ENCODE measurements at places on chromosomes 2 and 18.

DNA sequence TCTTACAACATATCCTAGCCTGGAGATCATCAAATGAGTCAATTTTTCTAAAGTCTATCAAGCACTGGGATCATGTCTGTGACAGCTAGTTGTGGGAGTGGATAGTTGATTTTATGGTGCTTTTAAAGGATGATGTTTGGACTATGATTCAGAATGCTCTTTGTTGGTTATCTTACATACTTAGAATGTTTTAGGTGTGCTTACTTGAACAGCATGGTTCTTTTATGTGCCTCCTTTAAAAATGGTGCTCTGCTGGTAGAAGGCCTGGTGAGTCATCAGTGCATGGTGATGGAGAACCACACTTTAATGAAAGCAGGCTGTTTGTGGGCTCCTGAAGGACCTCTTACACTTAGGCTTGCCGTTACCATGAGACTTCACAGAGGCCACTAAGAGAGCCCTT, 682.7 kb upstream of the FANCL start:
- peak; percentile 19 for DNase-seq

- DNase-seq, result no peak
Measured at GRCh38 chr2:122011493-122012270, 256.2 kb downstream of the TSN start.

GRCh38 chr18:75201282-75202270, 7.4 kb downstream of the PTGR3 start:
- DNase-seq, result no peak

DNA sequence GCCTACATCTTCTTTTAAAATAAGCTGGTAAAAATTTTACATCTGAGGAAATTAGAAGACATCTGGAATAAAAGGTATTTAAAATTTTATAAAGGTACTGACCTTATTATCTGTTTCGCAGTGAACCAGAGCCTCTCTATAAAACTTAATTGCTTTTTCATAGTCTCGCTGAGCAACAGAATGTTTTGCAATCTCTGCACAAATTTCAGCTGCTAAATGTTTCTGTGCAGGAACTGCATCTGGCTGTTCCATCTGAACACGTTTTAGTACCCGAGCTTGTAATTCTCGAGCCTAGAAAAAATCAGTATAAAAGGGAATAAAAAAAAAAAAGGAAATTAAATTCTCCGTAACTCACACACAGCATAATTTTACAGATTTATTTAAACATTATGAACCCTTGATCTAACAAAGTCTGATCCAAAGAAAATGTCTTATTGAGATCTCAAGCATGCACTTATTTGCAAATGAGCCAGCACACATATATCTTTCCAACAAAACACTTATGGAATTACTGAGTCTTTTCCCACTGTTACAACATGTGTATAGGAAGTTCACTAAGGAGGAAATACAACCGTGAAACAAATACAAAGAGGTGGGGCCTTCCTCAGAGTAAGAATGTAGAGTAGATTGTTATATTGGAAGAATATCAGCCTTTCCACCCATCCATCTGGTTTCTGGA, 51.8 kb downstream of the TTC21B start:
- DNase-seq, result no peak

GRCh38 chr18:28960146-28960545, 783.2 kb upstream of the CDH2 start:
- DNase-seq, result no peak

DNA sequence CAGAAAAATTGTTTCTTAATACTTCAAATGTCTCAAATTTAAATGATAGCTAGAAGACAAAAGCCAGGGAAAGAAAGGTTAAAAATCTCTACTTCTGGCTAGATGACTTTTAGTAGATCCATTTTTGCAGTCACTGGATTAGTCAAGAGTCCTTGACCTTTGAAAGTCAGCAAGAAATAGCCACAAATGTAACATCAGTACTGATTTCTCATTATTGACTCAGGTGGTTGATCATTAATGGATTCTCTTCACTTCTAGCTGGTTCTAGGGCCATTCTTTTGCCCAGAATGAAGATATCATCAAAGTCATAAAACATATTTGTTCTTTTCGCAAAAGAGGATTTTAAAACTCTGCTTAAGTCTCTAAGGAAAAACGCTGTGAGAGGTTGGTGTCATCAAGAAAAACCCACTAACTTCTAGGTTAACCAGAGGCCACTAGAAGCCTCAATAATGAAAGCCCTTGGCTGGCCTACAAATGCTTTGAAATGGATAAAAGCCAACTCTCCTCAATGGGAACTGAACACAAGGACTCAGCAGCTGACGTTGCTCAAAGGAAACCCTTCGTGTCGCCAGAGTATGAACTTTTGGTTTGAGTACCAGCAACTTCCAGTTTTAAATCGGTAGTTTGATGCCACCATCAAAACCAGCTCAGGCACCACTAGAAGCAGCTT, 66.3 kb downstream of the IRS1 start:
- no peak for DNase-seq

DNA sequence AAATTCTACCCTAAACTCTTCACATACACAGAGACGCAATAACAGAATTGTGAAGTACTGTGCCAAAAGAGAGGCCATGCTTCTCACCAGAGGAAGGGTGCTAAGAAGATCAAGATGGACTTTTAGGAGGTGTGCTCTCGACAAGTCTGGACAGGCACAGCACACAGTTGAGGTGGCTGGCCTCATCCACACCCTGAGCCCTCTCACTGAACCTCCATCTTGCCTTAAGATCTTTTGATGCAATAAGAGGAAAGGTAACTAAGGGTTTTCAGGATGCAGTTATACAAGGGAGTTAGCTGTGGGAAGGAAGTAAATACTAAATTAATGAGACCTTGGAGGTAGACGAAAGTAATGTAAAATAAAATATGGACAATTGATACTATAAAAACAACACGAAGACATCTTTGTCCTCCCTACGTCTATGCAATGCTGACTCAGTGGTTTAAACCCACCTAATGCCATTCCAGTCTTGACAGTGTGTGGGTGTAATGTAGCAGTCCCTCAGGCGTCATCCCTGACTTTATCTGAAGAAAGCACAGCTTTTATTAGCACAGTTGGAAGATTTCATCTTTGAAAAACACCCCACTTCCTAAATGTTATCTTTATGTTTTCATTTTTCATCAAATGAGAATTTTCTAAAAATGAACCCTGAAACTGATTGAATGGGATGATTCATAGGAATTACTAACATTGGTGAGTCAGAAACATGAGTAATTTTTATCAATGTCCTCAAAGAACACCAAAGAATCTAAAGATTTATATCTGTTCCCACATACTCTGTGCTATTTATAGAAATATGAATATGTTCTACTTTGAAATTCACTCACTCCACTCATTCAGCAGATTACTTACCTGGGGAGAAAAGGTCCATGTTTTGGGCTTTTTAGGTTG, 34.0 kb upstream of the MALL start:
- peak; percentile 52 for DNase-seq

GRCh38 chr18:65721619-65722018, 29.2 kb upstream of the CDH7 start:
- DNase-seq, result no peak

- DNase-seq, result no peak
Measured at GRCh38 chr2:238427435-238428162, 872 bp downstream of the ASB1 start.

DNA sequence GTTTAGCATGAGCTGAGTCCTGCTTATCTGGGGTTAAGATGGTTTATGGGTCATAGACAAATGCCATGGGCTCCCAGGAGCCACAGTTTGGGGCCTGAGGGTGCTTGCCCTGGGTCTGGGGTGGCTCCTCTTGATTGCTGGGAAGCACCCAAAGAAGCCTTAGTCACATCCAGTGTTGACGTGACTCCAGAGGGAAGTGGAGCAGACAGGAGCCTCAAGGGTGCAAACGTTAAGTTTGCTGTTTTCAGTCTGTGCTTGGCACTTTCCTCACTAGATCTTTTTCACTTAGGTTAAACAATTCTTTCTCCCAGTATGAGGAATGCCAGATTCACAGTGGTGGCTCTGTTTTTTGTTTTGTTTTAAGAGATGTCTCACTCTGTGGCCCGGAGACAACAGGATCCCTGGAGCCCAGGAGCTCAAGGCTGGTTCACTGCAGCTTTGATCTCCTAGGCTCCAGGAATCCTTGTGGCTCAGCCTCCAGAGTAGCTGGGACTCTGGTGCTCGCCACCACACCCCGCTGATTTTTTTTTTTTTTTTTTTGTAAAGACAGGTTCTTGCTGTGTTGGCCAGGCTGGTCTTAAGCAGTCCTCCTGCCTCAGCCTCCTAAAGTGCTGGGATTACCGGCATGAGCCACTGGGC, 251.3 kb downstream of the FAM210A start:
- DNase-seq, result no peak

DNA sequence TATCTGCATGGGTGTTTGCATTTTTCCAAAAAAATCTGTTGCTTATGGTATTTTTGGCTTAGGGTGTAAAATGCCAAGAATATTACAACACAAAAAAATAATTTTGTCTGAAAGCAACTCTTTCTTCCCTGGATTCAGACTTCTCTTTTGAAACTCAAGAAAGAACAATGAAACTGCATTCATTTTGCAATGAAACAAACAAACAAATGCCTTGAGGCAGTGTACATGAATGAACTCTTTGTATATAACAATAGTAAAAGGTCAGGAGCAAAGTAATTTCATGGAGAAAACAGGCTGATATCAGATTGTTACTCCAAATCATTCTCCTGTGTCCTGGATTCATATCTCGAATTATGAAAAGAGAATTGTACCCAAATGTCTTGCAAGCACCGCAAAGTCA, 301.6 kb upstream of the CDH20 start:
- no peak for DNase-seq

- no peak for DNase-seq
Measured at GRCh38 chr2:238256594-238257104, 16.8 kb upstream of the HES6 start.

- no peak for DNase-seq
Measured at GRCh38 chr2:190535586-190535985, 1.1 kb upstream of the NEMP2 start.

GRCh38 chr2:174666312-174666711, 68.7 kb upstream of the WIPF1 start:
- DNase-seq, result no peak

GRCh38 chr2:48915227-48915626, 159.7 kb upstream of the LHCGR start:
- no peak for DNase-seq

GRCh38 chr2:230797515-230798495, 66.9 kb upstream of the ITM2C start:
- DNase-seq, result no peak

DNA sequence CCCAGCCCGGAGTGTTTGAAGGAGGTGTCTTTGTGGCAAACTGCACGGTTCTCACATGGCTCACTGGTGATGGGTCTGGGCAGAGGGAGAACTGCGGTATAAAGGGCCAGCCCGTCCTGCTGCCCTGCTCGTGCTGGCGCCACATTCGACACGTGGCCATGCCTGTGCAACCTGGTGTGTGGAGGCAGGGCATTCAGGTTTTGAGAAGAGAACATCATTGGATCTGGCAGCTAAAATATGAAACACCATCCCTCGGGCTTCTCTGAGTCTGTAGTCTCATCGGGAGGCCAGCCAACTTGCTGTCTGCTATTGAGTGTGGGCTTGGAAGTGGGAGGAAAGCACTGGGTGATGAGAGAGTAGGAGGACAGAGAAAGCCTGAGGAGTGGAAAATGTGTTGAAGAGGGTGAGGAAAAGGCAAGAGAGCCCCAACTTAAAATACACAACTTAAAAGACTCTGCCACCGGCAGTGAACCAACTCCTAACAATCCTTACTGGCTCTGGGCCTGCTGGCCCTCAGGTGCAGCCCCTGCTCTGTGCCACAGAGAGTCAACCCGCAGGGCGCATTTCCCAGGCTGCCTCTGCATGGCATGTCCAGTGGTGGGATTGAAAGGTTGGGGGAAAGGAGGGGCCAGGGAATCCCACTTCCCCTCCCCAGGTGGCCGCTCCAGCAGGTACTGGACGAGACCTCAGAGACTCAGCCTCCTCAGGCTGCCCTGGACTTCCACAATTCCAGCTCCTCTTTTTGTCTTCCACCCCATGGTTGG, 112.7 kb upstream of the DLX2 start:
- no peak for DNase-seq

- DNase-seq, result no peak
Measured at GRCh38 chr2:220015576-220015975, 388.1 kb downstream of the SLC4A3 start.

GRCh38 chr2:191931329-191931728, 84.4 kb upstream of the CAVIN2 start:
- DNase-seq, result no peak

DNA sequence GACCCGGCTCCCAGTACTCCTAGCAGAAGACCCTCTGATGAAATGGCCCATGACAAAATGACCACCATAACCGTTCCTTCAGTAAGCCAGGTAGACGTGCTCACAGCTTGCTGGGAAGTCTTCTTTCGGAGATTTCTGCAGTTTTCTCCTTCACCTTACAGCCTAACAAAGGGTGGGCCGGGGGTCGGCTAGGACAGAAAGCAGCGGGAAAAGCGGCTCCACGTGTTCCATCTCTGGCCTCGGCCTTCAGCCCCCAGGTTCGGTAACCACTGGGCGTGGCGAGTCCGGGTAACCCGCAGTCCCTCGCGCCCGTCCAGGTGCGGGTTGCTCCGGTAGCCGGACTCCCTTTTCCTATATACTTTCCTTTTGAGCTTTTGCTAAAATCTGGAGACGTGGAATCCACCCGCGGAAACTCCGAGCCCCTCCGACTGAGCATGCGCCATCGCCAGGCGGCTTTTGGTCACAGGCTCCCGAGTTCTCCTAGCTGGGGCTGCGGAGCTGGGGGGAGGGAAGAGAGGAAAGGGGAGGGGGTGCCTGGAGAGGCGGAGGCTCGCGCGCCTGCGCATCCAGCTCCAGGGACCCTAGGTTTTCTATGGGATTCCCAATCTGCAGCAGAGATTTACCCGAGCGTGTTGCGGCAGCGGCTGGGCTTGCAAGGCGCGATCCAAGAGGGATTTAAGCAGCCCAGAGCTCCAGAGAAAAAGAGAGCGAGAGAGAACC, at the start of gene VSNL1:
Gene VSNL1, plus strand, starts transcription at position 604 of the 720 bp plus-strand sequence. CDS start 51,379 bp downstream, outside the sequence.
- peak; percentile 81 for DNase-seq

GRCh38 chr2:175002547-175003274, 2.5 kb downstream of the CHN1 start:
- no peak for DNase-seq

GRCh38 chr2:84778911-84779690, 101.8 kb downstream of the TRABD2A start:
- DNase-seq, result no peak

Data from amniotic stem cell (primary cell).